HFF-Myc (cell line): ENCODE measurements at places on chromosomes 4 and X.

- no peak for DNase-seq
Observed at GRCh38 chr4:37430718-37431416, 186.3 kb downstream of the NWD2 start.

- DNase-seq: no peak
Observed at GRCh38 chr4:2837110-2837903, 6.3 kb upstream of the ADD1 start.

DNA sequence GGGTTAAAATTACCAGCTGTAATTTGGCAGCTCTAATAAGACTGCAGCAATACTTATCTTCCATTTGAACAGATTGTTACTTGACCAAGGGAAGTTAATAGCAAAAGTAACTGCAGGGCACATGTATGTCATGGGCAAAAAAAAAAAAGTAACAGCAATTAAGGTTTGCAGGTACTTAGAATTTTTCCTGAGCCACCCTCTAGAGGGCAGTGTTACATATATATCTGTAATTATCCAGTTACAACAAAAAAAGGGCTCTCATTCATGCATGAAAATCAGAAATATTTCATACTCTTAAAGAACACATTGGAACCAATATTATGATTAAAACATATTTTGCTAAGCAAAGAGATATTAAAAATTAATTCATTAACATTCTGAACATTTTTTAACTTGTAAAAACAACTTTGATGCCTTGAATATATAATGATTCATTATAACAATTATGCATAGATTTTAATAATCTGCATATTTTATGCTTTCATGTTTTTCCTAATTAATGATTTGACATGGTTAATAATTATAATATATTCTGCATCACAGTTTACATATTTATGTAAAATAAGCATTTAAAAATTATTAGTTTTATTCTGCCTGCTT, 25.1 kb downstream of the XIAP start:
- DNase-seq: no peak

DNA sequence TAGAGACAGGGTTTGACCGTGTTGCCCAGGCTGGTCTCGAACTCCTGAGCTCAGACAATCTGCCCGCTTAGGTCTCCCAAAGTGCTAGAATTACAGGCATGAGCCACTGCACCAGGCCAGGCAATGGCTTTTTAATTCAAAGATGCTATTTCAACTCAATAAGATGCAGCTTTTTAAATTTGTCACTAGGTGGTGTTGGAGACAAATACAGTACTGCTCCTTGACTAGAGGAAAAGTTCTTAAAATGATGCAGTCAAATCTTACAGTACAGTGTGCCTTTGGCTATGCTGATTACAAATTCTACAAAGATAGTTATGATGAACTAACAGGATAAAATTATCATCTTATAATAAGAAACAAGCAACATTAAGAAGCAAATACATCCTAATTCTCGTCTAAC, 441.1 kb downstream of the KCNIP4 start:
- DNase-seq: no peak

DNA sequence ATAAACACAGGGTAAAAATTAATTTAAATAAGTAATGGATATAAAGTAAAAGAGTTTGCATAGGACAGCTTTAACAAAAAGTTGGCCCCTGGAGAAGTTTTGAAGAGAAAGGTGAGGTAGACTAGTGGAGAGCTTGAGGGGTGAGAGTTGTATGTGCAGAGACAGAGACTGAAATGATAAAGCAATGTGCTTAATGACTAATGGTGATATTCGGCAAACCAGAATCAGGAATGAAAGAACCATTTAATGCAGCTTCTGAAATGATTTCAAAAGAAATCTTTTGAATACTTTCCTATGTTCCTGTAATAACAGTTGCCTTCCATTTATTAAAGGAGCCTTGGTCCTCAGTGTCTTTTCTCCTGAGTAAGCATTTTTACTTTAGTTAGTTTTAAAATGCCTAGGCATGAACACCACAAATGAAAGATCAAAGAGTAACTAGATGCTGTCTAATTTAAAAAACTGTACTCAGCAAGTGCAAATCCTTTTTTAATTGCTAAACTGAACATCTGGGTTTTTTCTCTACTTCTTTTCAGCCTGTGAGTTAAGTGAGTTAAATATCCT, 28.5 kb downstream of the CAMK2D start:
- no peak for DNase-seq

DNA sequence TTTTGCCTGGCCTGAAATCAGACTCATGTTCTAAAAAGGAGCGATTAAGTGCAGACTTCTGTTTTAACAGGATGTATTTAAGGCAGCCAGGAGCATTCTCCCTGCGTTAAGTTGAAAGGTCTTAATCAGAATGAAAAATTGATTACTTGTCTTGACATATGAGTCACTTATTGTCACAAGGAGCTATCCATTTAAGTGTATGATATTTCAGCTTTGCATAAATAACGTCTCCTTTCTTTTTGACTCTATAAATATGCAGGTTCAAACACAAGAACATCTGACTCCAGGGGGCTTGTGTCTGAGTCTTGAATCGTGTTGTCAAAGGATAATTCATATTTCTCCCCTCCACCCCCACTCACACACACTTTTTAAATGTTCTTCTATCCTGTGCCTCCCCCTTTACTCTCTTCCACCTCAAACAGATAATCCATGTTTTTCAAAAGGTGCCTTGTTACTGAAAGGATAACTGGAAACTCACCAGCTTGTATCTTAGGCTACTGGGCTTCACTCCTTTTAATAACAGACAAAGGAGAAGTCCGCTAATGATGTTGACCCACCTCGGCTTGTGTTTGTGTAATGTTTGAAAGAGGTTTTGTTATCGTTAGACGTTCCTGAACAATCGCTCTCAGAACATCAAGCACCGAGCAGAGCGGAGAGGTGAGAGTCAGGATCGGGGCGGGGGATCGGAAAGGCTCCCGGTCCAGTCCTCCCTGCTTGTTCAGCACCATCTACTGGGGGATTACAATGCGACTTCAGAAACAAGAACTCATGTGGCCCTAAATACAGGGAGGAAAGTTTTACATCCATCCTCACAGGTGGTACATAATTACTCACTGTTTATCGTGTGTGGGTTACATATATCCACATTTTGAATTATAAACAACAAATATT, 107.5 kb upstream of the RPL34 start:
- DNase-seq: no peak

- no peak for DNase-seq
Observed at GRCh38 chr4:15238720-15239119, 189.1 kb upstream of the C1QTNF7 start.

DNA sequence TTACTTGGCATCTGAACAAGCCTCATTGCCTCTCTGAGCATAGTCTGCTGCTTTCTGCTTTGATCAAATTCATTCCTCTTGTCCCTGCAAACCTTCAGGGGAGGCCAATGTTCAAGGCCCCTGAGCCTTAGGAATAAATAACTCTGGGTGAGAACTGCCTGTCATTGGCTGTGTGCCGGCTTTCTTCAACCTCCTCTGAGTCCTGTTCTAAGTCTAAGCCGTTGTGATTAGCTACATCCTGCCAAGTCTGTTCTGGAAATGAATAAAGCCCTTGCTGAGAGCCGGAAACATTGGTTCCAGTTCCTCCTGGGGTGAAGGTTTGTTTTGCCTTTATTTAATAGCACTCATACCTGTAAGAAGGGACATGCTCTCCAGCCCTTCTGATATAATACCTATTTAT, 13.8 kb downstream of the RNF4 start:
- DNase-seq: no peak

GRCh38 chr4:147327322-147327721, 153.6 kb upstream of the EDNRA start:
- DNase-seq: no peak

DNA sequence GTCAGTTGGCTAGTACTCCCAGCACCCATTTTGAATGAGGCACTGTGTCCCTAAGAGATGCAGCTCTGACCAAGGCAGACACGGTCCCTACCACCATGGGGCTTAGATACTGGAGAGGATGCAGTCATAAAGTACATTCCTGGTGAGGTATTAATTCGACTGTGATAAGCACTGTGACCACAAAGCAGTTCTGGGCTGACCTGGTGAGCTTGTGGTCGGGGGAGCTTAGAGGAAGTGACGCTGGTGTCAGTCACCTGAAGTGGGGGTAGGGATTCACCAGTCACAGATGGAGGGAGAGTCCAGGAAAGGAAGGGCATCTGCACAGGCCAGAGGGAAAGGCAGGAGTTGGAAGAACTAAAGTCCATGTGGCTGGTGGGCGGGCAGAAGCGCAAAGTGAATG, 15.8 kb upstream of the CLTRN start:
- DNase-seq: no peak

DNA sequence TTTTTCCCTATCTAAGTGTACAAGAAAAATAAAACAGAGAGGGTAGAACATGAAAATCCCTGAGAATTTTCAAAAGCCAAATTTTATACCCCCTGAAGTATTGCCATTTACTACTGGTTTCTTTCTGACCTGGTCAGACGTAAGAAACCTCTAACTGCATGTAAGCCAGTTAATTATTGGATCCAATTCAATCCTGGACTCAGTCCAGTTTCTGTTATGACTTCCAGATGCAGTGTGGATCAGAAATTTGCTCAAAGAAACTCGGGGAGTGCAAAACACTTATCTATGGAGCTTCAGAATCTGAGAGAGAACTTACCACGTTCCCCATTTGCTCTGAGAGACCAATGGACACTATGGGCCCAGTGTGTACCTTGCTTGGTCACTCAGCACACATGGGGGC, 383.5 kb downstream of the KLHL4 start:
- no peak for DNase-seq

GRCh38 chr4:185192059-185192458, 11.7 kb downstream of the CFAP97 start:
- DNase-seq: no peak

GRCh38 chrX:142977128-142977914, 48.4 kb upstream of the SPANXN4 start:
- DNase-seq: no peak

GRCh38 chr4:34422472-34423175, 1821.7 kb downstream of the ARAP2 start:
- peak; percentile 1 for DNase-seq

- DNase-seq: no peak
Observed at GRCh38 chrX:50707405-50707804, 106.6 kb downstream of the SHROOM4 start.

DNA sequence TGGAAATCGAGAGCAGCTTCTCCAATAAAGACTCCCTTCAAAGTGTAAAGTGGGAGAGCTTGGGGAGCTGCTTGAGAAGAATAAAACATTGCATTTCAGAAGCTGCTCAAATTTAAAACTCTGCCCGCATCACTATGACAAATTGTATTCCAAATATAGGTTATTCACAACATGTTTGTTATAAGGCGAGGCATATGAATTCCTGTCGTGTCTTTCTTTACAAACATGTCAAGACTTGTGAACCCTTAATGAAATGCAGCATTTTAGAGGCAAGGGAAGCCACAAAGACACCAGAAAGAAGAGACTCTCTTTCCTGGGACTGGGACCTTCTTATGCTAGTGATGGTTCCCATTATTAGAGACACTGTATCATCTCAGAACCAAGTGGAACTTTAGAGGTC, 311.2 kb downstream of the DHX15 start:
- DNase-seq: no peak

- DNase-seq: no peak
Observed at GRCh38 chrX:115178473-115178872, 10.7 kb upstream of the RBMXL3 start.

GRCh38 chr4:109972786-109973528, 60.3 kb downstream of the EGF start:
- no peak for DNase-seq

DNA sequence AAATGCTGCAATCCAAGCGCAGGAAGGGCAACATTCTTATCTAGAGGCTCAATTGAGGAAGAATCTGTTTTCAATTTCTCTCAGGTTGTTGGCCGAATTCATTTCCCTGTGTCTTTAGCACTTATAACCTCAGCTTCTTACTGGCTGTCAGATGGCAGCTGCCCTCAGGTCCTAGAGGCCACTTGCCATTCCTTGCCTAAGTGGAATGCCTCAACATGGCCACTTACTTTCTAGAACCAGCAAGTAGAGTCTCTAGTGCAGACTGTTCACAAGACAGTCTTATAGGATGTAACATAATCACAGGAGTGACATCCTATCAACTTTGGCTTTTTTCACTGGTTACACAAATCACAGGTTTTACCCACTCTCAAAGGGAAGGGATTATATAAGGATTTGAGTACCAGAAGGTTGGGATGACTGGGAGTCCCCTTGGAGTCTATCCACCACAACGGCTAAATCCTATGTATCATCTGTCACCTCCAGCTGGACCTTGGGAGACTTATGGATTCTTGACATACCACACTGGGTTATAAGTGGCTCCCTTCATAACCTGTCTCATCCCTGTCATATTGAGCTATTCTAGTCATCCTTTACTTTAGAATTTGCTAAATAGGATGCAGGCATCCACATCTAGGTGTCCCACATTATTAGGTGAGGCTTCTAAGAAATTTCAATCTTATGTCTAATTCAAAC, 297.9 kb upstream of the CTSO start:
- no peak for DNase-seq

DNA sequence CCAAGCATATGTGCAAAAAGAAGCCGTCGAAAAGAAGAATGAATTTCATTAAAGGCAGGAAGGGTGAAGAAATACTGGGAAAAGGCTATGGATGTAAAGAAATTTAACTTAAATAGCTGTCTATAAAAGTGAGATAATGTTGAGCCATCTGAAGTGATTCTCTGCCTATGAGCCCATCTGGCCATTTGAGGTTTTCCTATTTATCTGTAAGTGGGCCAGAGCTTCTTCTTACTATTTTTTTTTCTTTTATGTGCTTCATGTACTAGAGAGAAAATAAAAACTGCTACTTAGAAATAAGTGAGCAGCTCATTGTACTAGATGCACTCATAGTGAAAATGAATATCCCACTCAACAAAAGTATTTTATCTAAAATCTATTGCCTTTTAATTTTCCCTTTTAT, 725.7 kb downstream of the FSTL5 start:
- no peak for DNase-seq

DNA sequence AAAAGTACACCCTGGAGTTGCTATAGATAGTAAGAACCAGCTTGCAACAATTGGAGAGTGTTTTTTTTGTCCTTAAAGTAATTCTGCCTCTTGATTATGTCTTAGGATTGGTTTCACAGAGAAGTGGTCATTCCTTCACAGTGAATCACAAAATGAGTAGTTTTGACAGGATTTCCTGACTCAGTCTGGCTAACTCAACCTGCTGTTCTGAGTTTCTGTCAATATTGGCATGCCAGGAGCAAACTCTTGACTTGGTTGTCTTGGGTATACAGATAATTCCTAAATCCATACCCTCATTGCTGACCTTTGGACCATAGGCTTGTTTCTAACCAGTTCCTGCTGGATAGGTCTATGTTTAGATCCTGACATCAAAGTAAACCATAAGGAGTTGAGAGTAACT, 9.4 kb downstream of the FHIP1A start:
- peak; percentile 19 for DNase-seq

DNA sequence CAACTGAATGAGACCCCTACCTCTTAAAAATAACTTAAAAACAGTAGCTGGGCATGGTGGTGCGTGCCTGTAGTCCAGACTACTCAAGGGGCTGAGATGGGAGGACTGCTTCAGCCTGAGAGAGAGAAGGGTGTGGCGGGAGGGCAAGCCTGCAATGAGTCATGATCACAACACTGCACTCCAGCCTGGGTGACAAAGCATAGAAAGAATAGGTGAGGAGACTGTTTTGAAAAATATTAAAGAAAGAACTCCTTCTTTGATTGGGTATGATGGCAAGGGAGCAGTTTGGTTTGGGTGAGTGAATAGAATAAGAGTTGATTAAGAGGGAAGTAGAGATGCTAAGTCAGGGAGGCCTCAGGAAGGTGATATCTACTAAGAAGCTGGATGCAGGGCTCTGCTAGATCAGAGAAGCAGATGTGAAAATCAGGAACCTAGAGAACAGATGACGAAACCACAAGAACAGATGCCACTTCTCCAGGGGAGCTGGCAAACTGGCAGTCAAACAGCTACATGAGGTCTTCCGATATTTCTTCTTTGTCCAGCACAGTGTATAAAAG, 318.6 kb downstream of the OPHN1 start:
- no peak for DNase-seq

- no peak for DNase-seq
Observed at GRCh38 chr4:104901438-104901837, 245.2 kb upstream of the TET2 start.
